ENCODE measurements at places on chromosomes 4 and X. TPM values are rescaled to one million over a fixed set of nuclear protein-coding genes. Genes with fewer than 3 reads are reported as not detected.

DNA sequence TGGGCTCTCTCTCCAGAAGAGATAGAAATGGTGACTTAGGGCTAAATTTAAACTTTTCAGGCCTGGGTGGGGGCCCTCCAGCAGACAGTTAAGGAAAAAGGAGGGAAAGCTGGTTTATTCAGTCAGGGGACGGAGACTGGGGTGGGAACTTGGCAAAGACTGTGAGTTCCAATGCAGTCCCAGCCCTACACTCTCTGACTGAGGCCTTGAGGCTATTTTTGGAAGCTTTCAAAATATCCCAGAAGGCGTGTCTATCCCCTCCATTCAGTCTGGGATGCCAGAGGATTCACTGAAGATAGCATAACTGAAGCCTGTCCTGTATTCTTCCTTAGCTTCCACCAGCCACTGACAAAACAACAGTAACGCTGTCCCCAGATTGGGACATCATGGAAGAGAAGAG, 32.1 kb upstream of the MSN start:
- no peak for DNase-seq

DNA sequence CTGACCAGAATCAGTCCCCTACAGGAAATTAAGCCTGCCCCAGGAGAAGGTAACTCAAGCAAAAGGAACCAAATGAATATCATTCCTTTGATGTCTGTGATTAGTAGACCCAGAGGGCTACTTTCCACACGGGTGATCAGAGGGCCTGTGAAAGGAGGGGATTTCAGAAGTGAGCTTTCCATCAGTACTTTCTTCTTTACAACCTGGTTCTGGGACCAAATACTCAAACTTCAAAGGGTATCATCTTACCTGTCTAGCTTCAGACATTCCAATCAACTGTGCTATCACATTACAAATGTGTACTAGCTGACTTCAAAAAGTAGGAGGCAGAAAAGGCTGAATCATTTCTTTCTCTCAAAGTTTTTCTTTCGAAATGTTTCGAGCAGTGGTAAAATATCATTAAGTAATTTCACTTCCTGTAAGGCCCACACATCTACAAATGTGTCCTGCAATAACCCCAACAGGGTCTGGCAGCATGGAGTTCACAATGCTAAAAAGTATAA, 23.9 kb downstream of the ACSL4 start:
- DNase-seq, result no peak

- DNase-seq, result no peak
These were observed 88.7 kb upstream of the HPF1 start for GRCh38 chr4:169846396-169846795.

- no peak for DNase-seq
These were observed 847.3 kb downstream of the GLUD2 start for GRCh38 chrX:121894756-121895155.

DNA sequence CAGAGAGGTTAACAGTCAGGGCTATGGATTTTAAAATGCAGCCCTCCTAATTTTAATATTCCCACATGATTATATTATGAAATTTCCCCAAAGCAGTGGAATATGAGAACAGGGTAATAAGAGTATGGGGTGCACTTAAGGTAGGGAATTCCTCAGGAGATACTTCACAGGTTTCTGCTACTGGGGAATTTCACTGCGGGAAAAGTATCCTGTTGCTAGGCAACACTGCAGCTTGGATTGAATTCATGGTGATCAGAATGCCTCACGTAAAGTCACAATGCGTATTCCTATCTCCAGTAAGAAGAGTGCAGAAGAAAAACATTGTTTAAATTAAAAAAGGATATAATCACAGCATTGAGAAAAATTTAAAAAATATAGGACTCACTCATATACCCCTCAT, 398.1 kb upstream of the RPS6KA3 start:
- DNase-seq, result no peak

- DNase-seq, result no peak
These were observed 449.6 kb downstream of the GLUD2 start for GRCh38 chrX:121496966-121497365.

DNA sequence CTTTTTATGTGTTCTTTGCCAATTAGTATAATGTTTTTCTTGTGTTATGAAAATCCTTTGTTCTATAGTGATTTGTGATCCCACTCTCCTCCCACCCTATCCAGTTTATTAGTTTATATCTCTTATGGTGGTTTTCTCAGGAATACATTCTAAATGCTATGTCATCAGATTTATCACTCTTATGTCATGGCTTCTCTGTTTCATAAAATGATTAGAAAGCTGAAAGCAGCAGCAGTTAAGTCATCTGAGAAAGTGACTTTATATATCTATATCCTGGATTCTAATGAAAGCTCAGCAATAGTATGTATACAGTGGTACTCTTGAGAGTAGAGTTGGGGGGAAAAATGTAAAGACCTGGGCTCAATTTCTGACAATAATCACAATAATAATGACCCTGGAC, 41.2 kb downstream of the NCAPG start:
- DNase-seq, result no peak

The PAGE2 gene
- not detected for total RNA-seq

DNA sequence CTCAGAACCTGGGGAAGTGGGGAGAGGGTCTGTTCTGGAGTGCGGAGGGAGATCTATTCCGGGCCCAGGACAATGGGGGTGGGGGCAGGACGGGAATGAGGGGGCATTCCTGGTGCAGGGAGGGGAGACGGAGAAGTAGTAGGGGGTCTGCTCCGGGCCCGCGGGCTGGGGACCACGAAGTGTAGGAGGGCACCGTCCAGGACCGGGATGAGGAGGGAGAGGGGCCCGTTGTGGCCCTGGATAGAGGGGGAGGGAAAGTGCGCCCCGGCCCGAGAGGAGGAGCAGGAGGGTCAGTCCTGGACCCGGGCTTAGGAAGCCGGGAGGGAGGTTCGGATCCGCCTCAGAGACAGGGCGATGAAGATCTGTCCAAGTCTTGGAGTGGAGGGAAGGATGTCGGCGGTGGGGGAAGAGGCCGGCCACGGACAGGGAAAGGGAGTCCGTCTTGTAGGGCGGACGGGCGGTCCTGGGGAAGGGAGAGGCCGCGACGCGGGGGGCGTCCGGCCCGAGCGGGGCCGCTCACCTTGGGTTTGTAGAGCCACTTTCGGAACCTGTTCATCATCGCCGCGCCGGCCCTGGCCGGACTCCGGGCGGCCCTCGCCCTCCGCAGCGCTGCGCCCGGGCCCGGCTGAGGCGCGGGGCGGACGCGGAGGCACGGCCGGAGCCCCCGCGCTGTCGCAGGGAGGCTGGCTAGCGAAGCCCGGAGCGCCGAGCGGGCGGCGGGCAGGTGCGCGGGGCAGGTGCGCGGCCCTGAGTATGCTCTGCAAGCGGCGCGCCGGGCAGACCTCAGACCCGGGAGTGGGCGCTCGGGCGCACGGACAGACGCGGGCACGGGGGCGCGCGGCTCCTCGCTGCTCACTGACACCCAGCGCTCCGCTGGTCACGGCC, at the start of gene ZFYVE28:
TSS of gene ZFYVE28 (minus strand) at position 881 of the 885 bp plus-strand sequence. CDS start at position 559, 322 bp downstream.
- DNase-seq, result no peak
